ENCODE measurements at places on chromosomes 2 and 18.

DNA sequence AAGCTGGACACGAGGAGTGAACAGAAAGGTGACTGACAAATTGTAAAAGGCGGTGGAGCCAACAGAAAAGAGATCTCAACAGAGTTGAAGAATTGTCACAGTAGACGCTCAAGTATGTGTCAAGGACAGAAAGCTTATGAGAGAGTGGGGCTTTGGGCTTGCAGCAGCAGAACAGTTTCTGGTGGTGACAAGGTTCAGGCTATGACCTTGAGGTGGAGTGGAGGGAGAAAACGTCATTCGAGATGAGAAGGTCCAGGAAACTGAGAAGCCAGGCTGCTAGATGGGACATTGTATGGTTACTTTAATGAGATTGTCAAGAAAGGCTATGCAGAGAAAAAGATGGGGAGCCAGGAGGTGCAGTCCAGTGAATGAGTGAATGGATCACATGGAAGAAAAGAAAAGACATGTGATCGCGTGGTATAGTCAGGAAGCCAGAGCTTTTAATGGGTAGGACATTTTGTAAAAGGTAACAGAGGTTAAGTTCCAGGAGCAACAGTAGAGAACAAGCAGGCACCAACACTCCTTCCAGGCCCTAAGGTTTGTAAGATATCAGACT lies 91.1 kb upstream of the EPC2 start:
- DNase-seq, result no peak

DNA sequence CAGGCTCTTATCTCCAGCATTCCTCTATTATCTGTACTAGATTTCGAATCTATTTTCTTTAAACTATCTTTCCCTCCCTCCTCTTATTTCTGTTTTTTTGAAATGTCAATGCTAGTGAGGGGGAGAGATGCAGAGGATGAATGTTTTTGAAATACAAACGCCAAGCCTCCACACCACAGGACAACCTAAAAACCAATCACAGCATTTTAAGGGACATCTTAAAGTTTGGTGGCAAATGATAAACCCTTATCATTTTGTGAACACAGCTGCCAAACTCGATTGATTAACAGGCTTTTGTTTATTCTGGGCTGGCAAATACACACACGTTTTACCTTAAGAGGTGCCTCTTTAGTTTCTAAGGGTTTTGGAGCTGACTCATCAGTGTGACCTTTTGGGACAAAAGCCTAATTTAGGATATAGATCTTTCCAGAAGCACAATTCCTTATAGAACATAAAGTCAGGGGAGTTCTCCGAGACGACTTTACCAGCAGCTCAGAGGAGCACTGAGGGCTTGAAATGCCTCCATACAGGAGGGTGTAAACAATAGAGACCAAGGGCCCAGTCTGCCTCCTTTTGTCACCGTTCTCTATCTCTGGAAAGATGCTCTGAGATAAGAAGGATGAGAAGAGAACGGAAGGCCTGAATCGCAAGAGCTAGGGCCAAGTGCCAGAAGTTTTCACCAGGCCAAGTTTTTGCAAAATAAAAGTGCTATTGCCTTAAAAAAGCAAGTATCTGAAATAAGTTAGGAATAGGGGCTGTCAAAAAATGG lies 4.2 kb upstream of the MEIS1 start:
- no peak for DNase-seq

DNA sequence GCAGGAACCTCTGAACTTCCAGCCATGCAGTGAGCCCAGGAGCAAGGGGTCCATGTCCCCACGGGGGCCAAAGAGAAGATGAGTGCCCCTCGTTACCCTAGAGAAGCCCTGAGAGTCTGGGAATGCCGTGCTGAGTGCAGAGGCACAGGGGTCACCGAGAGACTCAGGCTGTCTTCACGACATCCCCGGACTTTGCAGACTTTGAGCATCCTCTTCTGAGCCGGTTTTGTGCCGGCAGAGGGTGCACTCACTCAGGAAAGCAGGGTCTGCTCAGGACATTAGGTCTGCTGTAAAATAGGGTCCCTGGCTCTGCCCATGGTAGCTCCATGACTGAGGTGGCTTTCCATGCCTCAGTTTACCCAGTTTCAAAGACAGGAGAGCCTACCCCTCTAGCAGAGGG lies 71.0 kb downstream of the GALNT14 start:
- DNase-seq, result no peak

DNA sequence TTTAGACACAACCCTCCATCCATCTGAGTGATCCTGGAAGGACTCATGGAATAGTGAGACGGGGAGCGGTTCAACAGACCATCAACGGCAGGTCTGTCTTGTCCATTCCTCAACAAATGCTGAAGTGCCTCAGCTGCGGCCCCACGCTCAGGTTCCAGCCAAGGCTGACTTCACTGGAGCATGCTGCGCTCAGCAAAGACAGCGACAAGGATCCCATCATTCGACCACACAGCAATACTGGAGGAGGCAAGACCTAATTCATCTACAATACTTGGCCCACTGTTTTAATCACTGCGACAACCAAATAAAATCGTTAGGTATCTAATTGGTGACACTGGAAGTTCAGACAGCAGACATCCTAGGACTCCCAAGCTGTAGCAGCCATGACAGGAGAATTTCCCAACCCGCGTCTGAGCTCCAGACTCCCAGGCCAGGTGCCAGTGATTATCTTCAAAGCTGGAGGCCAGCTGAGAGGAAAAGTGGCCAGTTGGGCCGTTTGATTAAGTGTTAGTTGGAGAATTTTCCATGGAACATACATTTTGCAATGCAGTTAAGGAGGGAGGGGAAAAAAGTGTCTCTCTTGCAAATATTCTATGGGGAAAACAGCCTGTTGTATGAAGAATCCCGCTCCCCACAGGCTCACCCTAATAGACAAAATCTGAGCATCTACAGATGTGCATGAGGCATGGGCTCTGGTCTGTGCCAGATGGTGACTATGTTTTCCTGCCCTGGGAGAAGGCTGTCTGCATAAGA lies 92.5 kb upstream of the SLC35G4 start:
- DNase-seq, result no peak

- DNase-seq, result no peak
Measured at GRCh38 chr2:149143734-149144133, 105.2 kb downstream of the LYPD6B start.

- peak; percentile 30 for DNase-seq
Measured at GRCh38 chr2:219073413-219074129, 12.8 kb upstream of the IHH start.

DNA sequence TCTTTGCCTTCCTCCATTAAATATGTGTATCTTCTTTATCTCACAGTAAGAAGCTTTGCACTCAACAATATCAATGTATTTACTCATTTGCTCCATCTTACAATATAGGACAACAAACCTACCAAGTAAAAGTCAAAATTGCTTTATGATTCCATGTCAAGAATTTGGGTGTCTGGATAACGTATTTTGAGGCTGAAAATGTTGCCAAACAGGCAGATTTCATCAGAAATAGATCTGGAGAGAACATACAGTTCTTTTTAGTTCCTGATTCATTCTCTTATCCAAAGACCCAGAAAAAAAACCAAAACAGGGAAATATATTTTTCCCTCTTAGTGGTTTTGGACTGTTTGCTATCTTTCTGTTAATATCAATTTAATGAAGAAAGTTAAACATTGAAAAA lies 621.1 kb downstream of the STK39 start:
- DNase-seq, result no peak

DNA sequence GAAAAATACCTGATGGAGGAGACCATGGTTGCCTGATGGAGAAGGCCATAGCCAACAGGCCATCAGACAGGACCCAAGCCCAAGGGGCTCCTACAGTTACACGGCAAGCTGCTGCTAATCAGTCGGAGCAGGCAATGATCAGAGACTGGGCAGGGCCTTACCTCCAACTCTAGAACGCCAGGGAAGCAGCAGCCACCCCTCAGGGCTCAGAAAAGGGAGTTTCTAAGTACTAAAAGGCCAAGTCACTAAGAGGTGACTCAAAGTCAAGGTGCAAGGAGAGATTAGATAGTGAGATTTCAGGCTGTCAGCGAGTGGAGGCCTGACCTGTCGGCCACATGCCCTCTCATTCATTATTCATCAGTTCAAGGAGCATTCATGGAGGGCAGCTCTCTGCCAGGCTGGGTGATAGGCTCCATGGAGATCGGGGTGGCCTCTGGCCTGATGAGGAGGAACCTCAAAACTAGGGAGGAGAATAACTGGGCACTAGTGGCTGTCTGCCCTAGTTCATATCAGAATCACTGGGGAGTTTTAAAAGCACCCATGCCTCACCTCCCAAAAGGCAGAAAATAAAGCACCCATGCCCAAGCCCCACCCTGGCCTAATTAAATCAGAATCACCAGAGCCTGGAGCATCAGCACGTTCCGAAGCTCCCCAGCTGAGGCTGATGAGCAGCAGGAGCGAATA lies 3.6 kb downstream of the VIL1 start:
- DNase-seq, result no peak

DNA sequence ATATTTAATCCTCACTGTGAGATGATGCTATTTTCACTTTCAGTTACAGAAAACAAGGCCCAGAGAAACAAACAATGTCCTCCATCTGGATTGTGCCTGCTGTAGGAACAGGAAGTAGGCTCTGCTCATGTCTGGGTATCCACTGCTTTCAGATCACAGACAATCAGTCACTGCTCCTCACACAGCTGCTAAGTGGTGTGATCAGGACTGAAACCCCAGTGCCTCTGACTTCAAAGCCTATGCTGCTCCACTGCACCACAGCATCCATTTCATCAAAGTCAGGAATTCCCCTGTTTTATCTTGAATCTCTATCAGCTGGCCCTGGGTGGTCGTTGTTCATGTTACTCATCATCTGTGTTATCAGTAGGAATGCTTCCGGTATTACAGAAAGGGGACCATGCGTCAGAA lies 303.8 kb upstream of the TRIB2 start:
- DNase-seq, result peak; percentile 68

DNA sequence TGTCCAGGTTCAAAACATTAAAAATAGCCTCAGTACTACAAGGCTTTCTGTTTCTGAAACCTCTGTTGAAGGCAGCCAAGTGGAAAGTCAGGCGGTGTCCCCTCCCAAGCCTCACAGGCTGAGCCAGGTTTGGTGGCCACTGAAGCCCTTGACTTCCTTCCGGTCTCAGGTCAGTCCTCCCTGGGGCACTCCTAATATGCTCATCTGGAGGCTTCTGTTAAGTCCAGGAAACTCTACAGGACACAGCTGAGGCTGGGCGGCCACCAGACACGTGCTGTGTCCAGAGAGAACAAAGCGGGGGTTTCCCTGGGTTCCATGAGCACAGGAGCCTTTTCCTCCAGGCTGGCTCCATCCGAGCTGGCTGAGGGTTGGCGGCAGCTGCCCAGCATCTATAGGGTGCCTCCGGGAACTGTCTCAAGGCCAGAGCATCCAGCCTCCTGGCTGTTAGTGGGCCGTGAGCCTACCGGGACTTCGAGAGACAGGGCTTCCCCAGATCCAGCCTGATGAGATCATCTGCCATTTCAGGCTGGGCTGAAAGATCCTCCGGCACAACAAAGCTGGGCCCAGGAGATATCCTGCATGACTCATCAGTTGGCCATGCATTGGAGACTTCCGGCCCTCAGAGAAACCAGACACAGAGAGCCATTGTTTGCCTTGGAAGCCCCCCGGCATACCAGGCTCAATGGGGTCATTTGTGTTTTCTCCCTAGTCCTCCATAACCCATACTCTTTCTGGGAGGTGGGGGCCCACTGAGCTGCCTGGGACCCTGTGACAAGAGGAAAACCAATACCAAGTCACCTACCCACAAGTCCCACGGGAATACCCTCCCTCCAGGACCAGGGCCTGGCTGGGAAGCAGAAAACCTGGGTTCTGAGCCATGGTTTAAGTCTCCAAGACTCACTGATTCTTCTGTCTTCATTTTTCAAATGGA lies 71.7 kb downstream of the HS1BP3 start:
- DNase-seq, result no peak

GRCh38 chr2:171709011-171709685 lies 21.9 kb downstream of the DYNC1I2 start:
- no peak for DNase-seq

GRCh38 chr2:197805715-197806633 lies 1.6 kb downstream of the PLCL1 start:
- no peak for DNase-seq

DNA sequence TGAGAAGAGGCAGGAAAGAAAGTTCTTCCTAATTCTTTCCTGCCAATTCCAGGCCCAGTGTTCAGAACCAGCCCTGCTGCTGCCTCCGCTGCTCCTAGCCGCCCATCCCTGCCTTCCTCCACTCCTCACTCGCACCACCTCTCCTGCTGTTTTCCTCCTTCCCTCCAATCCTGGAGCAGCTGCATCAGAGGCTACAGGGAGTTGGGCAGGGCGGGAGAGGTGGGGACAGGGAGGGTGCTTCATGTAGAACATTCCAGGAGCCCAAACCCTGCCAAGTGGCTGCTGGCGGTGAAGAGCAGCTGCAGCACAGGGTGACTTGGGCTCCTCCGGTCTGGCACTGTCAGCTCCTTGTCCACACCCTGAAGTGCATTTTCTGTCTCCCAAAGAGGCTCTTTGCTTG lies 176.3 kb downstream of the TNS1 start:
- DNase-seq, result no peak

GRCh38 chr2:218260742-218261422 lies at the start of gene GPBAR1:
GPBAR1 (plus strand) TSS chr2:218261015; CDS start chr2:218262725, 1,710 bp downstream.
- no peak for DNase-seq

- no peak for DNase-seq
Measured at GRCh38 chr18:51229328-51229727, 31.8 kb upstream of the MEX3C start.

- no peak for DNase-seq
Measured at GRCh38 chr2:104050656-104051242, 803.2 kb upstream of the POU3F3 start.

DNA sequence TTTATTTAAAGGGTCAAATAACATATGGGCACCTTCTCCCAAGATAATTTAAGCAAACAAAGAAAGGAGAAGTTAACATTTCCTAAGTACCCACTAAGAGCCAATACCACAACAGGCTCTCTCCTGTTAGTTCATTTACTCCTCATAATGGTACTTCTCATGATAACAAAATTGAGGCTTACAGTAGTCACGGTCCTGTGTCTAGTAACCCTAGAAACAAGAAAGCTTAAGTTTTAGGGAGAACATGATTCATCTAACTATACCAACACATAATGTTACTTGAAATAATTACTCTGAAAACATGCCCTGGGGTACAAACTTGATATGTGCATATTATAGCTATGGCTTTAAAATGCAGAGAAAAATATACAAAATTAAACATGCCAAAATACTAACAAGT lies 19.8 kb downstream of the IWS1 start:
- no peak for DNase-seq

DNA sequence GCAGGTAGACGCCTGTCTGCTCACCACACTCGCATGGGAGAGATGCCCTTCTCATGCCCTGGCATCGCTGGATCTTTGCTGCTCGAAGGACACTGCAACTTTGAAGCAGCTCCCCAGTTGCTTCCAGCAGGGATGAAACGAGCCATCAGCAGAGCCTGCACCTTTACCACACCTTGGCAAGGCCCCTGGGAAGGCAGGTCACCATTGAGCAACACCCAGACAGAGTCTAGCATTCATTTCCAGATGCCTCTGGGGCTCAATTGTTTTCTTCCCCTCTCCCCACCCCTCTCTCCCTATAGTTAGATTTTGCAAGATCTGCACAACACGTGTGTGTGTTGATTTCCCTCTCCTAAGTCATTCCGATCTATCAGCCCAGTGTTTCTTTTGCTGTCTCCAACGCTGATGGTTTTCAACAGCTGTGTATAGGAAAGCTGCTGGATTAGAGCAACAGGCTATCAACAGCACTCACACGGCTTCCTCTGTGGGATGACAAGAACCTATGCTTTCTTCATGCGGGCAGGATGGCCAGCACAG lies 25.6 kb upstream of the INHBB start:
- DNase-seq, result no peak

- no peak for DNase-seq
Measured at GRCh38 chr2:42342061-42342794, 18.8 kb downstream of the COX7A2L start.

GRCh38 chr2:216286616-216287231 lies 85.6 kb downstream of the MARCHF4 start:
- no peak for DNase-seq
